ENCODE measurements at places on chromosomes 3 and 15.

DNA sequence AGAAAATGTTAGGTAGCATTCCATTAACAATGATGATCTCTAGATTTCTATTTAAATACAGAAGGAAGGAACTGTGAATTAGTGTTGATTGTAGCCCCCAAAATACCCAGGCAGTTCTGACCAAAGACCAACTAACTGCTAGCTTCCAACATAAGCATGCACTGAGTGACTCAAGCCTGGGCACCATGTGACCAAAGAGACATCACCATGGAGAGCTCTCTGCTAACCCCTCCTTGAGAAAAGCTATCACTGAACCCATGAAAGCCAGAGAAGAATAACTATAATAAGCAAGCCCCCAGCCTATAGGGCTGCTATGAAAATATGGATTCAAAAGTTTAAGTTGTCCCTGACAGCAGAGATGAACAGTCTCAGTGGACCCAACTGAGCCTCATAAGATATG lies 310.2 kb downstream of the ULK4 start:
- DNase-seq: no peak

DNA sequence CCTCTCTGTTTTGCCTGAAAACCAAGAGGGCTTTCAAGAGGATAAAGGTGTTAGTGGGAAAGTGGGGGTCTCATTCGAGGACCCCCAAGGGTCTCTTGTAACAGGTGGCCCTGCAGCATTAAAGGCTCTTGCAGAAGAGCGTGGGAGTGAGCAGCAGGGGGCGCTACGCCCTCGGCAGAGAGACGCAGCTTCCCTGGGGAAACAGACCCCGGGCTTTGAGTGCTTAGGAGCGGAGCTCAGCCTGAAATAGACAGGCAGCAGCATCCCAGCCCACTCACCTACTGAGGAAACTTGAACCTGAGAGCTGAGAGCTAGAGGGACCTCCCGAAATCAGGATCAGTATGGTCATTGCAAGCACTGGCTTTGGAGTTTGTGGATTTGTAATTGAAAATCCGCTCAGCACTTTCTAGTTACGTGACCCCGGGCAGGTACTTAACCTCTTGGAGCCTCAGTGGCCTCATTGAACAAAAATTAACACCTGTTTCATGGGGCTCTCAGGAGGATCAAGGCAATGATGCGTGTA lies 25.7 kb downstream of the RPLP1 start:
- DNase-seq: peak; percentile 51

DNA sequence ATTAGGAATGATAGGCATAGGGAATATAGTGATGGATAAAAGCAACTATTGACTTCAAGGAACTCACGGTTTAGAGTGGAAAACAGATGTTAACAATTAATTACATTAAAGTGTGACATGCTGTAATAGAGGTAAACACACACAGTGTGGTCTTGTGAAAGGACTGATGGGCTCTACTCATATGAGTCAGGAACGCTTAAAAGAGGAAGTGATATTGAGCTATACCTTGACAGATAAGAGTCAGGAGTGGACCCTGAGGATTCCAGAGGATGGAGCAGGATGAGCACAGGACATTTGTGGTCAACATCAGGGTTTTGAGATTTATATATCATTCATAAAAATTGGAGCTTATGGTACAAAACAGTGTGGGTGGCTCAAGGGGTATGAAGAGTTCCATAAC lies 11.0 kb downstream of the EXOG start:
- DNase-seq: no peak

DNA sequence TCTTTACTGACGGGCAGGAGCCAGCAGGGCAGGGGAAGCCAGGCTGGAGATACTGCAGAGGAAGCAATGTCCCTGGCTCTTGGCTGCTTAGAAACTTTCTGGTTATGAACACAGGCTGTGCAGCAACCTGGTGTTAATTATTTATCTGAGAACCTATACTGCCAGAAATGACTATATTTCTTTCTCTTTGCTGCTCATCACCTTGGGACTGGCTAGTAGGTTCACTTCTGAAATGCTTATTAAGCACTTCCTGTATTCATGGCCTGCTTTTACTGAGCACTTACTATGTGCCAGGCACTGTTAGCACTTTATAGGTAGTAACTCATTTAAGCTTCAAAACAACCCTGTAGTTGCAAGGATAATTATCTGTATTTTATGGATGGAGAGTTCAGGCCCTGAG lies 57.6 kb downstream of the RAB11A start:
- no peak for DNase-seq

DNA sequence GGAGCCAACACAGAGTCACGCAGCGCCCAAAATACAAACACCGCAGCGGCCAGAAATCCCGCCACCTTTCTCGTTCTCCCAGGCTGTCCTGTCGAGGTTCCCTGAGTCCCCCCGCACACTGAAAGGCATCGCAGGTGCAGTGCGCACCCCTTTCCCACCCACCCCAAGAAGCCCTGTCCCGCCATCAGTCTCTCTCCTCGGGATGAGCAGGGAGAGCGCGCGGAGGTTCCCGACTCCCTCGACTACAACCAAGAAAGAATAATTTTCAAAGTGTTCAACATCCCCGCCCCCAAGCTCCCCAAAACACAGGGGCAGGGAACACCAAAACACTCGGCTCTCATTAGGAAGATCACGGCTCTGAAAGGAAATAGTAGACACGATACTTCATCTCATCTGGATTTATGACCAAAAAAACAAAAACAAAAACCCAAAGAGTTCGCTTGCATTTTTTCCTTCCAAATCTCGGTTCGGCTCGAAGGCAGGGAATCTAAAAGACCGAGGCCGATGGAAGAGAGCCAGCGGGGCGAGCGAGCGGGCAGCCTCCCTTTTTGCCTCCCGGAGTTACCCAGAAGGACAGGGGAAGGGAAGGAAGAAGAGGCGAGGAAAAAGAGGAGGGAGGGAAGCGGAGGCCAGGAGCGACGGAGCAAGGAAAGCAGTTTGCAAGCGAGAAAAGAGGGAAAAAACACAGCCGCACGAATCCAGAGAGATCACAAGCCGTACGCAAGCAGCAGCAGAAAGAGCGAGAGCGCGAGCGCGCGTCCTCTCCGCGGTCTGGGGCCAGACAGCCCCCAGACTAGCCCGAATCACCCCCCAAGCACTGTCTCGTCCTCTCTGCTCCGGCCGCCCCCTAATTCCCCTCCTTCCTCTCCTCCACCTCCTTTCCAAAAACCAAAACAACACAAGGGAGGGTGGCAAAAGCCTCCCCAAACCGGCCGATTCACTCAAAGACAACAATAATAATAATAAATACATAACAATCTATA lies 808 bp downstream of the BCL6 start:
- DNase-seq: peak; percentile 56

DNA sequence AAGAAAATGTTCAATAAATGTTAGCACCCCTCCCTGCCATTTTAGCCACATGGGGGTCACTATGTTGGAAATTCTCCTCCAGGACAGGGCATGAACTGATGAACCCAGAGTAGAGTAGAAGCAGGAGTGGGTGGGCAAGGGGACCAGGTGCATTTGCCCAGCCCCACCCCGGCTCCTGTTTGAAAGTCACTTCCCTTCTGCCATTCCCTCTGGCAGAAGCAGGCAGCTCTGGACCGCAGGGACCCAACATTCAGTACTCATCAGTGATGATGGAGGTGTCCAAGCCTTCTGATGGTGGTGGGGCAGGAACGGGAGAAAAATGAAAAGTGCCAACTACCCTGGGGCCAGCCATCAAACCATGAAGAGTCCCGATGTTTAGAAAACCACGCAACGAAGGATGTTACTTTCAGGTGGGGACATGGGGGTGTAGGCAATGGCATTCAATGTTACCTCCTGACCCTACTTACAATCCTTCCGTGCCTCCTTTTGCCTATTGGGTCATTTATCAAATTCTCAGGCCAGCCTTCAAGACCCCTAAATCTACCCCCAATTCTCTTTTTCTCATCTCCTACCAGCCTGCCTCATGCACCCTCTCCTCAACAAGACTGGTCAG lies 17.2 kb downstream of the UBAP1L start:
- no peak for DNase-seq

GRCh38 chr3:61616586-61616985 lies 55.2 kb downstream of the PTPRG start:
- DNase-seq: no peak

Data from activated naive CD4-positive, alpha-beta T cell treated with Interleukin-2 at 50 U/mL for 16 hours (primary cell).